ENCODE measurements at places on chromosomes 1 and 21.

GRCh38 chr1:50959303-50959912 is 659 bp downstream of the FAF1 start:
- DNase-seq = peak; percentile 29

DNA sequence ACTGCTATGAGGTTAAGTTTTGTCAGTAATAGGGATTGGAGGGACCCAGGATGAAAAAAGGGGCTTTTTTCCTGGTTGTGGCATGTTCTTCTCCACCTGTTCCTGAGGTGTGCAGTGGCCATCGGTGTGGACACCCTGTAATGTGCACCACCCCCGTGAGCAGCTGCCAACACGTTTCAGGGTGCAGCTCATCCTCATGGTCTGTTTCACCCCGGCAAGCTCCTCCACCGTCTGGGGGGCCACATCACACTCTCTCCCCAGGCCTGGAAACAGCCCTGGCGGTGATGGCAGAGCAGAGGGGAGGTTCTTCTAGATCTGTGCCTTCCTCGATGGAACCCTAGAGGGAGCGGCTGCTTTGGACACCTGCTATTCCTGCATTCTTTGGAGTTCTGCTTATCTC is 435.4 kb downstream of the MATN1 start:
- DNase-seq = no peak

DNA sequence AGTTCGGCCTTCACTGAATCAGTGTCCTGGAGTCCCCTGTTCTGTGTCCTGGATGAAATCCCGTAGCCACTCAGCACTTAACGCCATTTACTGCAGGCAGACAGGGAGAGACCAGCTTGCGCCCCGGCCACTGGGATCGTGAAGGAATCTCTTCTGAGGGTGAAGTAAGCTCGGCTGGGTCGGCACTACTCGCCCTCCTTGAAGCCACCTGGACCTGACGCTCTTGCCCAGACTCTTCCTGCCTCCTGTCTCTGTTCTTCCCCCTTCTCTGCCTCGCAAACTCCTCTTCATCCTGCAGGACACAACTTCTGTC is 99.9 kb upstream of the ZBTB40 start:
- DNase-seq = no peak

- no peak for DNase-seq
These were observed 9.8 kb downstream of the ATP13A2 start for GRCh38 chr1:17001760-17002523.

Measured in activated CD4-positive, alpha-beta T cell treated with anti-CD3 and anti-CD28 coated beads, Interleukin-2, amount 50 U/mL, for 16 hours (primary cell).